ENCODE measurements at places on chromosomes 3 and 15. TPM values are rescaled to one million over a fixed set of nuclear protein-coding genes. Genes with fewer than 3 reads are reported as not detected.
A peak's percentile ranks its signal among the peaks of the same experiment; 100 is the strongest.

DNA sequence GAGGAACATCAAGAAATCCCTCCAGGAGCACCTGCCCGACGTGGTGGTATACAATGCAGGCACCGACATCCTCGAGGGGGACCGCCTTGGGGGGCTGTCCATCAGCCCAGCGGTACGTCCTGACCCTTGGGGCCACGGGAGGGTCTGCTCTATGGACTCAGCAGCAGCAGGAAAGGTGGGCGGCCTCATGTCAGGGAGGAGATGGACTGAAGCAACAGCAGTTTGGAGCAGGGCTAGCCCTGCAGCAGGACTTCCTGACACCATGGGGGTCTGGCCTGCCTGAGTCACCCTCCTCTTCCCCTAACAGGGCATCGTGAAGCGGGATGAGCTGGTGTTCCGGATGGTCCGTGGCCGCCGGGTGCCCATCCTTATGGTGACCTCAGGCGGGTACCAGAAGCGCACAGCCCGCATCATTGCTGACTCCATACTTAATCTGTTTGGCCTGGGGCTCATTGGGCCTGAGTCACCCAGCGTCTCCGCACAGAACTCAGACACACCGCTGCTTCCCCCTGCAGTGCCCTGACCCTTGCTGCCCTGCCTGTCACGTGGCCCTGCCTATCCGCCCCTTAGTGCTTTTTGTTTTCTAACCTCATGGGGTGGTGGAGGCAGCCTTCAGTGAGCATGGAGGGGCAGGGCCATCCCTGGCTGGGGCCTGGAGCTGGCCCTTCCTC, 24.2 kb downstream of the HDAC11 start:
- DNase-seq = no peak

GRCh38 chr3:159584421-159584820, 404.2 kb upstream of the IL12A start:
- DNase-seq = no peak

Gene EPHB3
- 5.7 TPM for total RNA-seq

GRCh38 chr15:66729331-66729951, 27.4 kb downstream of the SMAD6 start:
- DNase-seq = no peak

Gene LTF
- total RNA-seq = 0.41 TPM

DNA sequence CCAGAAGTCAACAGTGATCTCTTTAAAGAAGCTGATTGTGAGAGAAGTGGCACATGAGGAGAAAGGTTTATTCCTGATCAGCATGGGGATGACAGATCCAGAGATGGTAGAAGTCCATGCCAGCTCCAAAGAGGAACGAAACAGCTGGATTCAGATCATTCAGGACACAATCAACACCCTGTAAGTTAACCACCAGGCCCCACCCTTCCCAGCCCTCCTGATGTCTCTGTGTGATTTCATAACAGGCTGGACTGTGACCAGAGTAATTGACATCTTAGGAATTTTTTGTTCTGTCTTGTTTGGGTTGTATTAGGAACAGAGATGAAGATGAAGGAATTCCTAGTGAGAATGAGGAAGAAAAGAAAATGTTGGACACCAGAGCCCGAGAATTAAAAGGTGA, 67.7 kb downstream of the KLHL25 start:
- no peak for DNase-seq

Gene BLM
- 3.3 TPM for total RNA-seq

Gene P2RY14
- total RNA-seq = 1.2 TPM

DNA sequence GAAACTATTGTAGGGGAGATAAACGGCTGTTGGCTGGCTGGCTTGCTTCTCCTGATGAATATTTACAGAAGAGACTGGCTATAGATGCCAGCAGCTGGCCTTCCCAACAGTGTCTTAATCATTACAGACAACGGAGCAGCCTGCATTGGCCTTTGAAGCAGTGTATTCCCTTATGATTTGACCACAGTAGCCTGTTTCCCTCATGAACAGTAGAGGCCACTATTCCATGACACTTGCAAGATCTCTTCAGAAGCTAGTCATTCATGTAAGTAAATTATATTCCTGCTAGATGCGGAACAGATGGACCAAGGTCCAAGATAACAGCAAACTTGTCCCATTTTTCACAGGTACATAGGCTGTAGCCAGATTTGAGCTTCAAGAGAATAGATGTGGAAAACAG, 47.3 kb downstream of the TMCO5A start:
- DNase-seq = no peak

Gene PLAAT1
- total RNA-seq = 18.3 TPM

Gene GUCA1C
- not detected for total RNA-seq

GRCh38 chr15:48915861-48916260, 37.9 kb downstream of the EID1 start:
- no peak for DNase-seq

- no peak for DNase-seq
These were observed 496.1 kb downstream of the FOXP1 start for GRCh38 chr3:71087143-71088018.

Gene ZSCAN2
- total RNA-seq = 34.2 TPM

DNA sequence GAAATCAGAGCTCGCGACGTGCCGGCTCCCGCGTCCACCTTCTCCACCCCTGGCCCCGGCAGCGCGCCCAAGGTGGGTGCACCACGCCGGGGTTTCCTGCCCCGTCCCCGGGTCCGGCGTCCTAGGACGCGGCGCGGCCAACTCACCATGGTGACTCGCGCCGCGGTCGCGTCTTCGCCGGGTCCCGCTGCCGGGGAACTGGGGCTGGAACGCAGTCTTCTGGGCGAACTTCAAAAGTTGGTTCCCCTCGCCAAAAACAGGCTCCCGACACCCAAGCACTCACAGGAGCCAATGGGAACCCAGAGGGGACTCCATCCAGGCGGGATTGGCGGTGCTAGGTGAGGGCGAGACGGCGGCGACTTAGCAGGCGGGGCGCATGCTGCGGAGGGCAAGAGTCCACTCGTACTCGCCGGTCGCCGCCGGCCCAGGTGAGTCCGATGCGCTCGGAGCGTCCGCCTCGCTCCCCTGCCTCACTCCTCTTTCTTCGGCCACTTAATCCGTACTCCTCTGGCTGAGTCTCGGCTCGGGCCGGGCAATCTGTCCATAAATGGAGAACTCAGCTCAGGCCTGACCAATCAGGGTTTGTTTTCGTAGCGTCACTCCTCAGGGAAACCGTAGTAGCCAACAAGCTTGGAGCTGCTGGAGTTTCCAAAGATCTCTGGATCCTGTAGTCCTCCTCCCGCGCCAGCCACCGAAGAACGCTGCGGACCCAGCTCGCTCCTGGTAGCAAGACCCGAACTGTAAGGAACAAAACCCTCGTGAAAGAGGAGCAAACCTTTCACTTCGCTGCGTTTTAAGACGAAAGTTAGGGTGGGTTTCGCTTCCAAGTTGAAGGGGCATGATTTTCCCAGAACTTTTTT, at the start of gene MYO1E:
Gene MYO1E (minus strand): TSS at position 520 of the 860 bp plus-strand sequence. CDS start 371 bp downstream, at position 149.
- peak; percentile 95 for DNase-seq

GRCh38 chr3:114673481-114673880, 379.7 kb downstream of the TIGIT start:
- no peak for DNase-seq

- no peak for DNase-seq
These were observed 154.4 kb downstream of the OXSM start for GRCh38 chr3:25944329-25944728.

- no peak for DNase-seq
These were observed 449.0 kb downstream of the NAALADL2 start for GRCh38 chr3:175308097-175308496.

DNA sequence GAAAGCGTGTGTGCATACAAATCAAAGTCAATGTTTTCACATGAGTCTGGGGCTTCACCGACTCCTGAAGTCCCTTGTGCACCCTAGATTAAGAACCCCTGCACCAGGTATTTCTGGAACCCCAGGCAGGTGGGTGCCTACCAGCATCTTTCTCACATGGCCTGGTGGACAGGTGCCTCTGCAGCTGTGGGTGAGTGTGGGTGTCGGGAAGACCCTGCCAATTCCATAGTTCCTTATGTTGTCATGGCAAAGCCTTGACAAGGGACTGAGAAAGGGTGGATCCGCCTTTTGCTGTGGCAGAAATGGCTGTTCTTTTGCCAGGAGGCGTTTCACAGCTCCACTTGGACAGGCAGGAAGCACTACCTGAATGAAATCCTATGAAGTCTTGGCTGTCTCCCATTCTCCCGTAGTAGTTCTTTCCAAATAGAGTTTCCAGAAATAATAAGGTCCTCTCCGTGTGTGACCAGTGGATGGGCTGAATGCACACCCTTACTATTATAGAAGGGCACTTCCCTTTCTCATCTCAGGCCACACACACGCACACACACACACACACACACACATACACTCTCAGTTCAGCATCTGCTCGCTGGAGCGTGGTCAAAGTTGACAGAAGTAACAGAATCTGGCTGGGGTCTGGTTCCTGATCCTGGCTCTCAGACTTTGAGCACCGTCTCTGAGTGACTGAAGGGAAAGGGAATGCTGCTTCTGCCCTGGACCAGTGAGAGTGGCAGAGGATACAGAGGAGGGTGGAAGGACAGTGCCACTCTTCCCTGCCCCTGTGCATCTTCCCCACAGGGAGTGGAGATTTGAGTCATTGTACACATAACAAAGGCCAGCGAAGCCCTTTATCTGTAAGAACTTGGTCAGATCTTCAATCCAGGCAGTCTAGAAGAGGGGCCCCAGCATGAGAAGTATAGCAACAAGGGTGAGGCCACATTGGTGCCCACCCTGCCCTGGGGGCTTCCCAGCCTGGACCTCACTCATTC, 38.7 kb downstream of the PDIA5 start:
- DNase-seq = no peak

- DNase-seq = no peak
These were observed 110.9 kb downstream of the IQSEC1 start for GRCh38 chr3:12962292-12962691.

GRCh38 chr3:97940034-97940433, 32.2 kb downstream of the RIOX2 start:
- DNase-seq = no peak

Gene RASGRF1
- 4.5 TPM for total RNA-seq

DNA sequence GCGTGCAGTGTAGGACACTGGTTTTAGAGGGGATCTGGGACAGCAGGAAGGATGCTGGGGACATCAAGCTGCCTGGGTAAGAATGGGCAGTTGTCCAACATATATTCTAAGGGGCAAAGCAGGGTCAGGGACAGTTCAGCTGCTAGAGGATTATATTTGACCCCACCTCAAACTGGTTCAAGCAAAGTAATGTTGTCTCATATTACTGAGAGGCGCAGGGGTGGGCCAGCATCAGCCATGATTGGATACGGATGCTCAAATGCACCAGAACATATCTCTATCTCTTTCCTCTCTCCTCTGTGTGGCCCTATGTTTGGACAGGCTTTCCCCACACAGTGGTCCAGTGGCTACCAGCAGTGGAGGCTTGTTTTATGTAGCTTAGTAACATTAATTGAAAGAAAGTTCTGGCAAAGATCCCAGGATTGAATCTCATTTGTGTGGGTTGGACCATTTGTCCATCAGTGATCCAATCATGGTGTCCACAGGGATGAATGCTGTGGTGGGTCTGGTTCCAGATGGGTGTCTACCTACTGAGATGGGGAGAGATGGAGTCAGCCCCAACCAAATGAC, 49.8 kb upstream of the RGMA start:
- DNase-seq = no peak

Gene ANKUB1
- total RNA-seq = 0.41 TPM

GRCh38 chr15:84781495-84781894, 33.1 kb downstream of the ZNF592 start:
- no peak for DNase-seq

DNA sequence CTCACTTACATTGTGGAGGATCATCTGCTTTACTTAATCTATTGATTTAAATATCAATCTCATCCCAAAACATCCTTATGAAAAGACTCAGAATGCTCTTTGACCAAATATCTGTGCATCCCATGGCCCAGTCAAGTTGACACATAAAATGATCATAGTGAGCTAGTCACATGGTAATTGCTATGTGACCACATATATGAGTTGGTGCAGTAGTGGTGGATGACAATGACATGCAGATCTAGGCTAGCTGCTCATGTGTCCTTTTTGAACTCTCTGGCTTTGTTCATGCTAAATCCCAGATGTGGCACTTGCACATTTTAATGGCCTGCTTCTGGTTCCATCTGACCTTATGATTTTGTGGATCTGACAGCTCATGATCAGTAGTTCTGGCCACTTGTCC, 156.2 kb downstream of the NFKBIZ start:
- no peak for DNase-seq

DNA sequence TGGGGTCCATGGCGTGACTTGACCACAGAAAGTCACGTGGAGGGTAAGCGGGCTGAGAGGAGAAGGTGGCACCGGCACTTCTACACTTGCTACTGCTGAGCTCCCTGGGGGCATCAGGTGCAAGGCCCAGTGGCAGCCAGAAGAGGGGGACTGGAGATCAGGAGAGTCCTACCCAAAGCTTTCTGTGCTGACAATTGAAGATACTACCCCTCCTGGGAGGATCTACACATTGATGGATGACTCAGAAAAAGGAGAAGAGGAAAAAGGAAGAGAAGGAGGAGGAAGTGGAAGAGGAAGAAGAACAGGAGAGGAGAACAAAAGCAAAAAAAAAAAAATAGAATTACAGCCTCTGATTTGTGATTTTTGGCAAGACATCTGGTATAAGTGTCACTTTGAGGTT, 41.2 kb downstream of the MYO5C start:
- DNase-seq = no peak

- DNase-seq = no peak
These were observed 33.9 kb upstream of the RNU6-1 start for GRCh38 chr15:67873777-67874176.

DNA sequence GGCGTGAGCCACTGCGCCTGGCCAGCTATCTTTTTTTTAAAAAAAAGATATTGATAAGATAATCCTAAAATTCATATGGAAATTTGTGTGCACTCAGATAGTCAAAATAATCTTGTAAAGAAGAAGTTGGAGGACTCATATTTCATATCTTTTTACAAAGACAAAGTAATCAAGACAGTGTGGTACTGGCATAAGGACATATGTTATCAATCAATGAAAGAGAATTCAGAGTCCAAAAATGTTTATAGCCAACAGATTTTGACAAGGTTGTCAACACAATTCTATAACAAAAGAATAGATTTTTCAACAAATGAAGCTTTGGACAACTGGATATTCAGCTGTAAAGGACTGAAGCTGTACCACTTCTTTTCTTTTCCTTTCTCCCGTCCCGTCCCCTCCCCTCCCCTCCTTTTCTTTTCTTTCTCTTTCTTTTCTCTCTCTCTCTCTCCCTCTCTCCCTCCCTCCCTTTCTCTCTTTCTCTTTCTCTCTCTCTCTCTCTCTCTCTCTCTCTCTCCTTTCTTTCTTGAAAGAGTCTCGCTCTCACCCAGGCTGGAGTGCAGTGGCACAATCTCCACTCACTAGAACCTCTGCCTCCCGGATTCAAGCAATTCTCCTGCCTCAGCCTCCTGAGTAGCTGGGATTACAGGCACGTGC, 126.8 kb downstream of the GSK3B start:
- DNase-seq = no peak
